ENCODE measurements at places on chromosomes 16 and 17.
A peak's percentile ranks its signal among the peaks of the same experiment; 100 is the strongest.

DNA sequence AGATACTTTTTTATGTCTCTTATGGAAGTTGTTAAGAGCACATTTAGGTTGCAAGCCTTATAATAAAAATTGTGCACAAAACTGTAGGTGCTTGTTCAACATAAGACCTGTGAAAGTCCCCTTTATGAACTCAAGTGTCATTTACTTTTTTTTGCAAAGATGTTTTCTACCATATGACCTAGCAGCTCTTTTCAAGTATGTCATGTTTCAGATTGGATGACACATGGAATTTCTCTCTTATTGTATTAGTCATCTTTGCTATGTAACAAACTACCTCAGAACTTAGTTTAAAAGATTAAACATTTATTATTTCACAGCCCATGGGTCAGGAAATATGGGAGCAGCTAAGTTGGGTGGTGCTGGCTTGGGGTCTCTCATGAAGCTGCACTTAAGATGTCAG lies 57.9 kb downstream of the PHKB start:
- no peak for DNase-seq

DNA sequence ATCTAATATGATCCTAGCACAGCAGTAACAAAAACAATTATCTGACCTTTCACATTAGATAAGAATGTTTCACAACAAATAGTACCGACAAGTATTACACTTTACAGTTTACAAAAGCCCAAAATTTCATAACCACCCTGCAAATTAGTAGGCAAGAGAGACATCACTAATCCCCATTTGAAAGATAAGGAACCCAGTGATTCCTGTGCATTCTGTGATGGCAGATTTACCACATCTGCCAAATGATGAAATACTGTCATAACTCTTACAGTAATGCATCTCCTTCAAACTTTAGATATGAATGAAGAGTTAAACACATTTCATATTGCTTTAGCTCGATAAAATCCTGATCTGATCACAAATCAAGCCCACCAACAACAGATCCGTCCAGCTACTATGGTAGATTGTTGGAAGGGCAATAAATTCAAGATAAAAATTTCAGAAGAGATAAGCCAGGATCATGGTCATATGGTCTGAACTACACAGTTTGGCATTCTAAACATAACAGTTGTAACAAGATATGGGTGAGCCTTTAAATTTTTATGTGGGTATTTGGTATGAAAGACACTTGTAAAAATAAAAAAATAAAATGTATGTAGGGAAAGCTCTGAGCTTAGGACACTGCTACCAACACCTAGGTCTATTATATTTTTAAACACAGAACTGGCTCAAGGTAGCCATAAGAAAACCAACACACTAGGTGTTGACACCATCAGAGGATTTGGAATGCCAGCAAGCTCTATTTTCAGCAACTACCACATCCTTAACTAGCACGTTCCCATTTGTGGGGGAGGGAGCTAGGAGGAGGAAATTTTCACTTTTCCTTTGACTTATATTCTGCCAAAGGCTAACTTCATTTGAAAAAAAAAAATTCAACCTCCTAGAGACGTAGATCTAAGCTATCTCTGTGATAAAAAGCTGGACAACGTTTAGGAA lies 9.3 kb downstream of the YWHAE start:
- DNase-seq = no peak

GRCh38 chr17:45425125-45425983 lies 7.3 kb downstream of the ARHGAP27 start:
- DNase-seq = peak; percentile 50

- DNase-seq = no peak
Observed at GRCh38 chr16:23689442-23690187, 10.9 kb downstream of the PLK1 start.

DNA sequence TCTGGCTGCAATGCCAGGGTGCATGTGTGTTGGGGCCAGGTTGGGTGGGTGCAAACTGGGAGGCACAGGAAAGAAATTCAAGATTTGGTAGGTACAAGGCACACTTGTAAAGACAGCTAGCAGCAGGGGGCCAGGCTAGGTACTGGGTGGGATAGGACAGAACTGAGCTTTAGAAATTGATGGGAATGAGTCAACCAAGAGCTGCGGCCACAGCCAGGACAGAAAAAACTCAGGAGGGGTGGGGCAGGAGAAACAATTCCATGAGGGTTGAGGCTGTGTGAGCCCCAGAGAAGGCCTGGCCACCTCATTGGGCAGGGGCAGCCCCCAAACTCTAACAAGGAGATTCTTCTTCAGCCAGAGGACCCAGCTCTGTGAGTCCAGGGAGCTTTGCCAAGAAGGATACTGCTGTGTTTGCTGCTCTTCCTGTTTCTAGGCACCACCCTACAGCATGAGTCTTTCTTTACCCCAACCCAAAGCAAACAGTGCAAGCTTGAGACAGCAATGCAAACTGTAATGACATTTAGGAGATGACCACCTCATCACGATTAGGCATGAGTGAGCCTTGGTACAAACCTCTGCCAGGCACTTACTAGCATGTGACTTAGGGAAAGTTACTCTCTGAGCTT lies 21.3 kb upstream of the CCDC182 start:
- DNase-seq = no peak

DNA sequence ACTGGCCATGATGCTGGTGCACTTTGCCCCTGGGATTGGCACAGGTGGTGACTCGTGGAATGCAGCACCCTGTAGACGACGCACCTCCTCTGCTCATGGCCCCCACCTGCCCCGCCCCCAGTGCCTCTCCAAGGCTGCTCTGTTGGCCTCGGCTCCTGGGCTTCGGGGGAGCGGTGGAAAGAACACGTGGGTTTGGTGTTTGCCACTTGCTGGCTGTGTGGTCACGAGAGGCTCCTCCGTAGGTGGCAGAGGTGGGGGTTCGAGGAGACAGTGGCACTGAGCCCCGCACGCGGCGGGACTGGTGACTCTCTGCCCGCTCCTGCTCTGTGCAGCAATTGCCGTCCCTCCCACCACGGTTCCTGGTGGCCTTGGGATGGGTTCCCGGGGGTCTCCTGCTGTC lies 82.8 kb upstream of the ZNF750 start:
- no peak for DNase-seq

DNA sequence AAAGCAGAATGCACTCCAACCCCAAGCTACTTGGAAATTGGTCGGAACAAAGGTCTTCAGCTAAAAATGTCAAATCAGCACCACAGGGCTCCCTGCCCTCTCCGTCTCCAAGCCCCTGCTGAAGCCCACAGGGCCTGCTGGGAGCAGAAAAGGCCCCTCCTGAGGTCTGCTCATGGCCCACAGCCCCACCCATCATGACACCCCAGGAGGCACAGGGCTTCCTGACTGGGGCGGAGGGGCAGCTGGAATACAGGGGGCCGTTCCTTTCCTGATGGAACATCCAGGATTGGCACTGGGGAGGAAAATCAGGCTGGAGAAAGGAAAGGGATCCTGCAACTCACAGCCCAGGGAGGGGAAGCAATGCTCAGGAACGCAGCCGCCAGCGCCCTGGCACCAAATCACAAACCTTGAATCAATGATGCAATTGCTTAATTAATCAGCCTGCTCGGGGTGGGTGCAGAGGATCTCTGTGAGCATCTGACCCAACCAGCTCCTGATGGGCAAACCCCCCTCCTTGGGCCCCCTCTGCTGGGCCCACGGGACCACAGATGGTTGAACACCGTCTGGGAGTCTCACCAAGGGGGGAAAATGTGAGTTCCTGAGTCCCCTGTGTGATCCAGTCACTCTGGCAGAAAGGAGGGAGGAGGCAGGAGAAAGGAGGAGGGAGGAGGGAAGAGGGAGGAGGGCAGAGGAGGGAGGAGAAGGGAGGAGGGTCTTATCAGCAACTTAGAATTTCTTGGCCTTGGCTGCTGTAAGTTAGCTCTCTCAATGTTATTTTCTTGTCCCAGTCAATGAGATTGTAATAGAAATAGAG lies 155.5 kb downstream of the ZNF423 start:
- no peak for DNase-seq

DNA sequence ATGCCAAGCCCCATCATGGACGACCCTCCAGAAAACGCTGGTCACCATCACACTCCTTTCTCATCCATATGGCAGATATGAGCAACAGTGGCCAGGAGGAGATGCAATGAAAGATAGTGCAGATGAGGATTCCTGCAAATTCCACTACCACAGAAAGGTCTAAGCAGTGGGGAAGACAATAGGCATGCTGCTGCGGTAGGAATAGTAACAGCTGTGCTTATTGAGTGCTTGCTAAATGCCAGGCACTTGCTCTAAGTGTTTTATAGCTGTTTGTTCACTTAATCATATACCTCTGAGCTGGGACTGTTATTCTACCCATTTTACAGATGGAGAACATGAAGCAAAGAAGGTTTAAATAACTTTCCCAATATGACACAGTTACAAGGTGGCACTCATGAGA lies 46.6 kb upstream of the AKAP1 start:
- DNase-seq = no peak

- DNase-seq = peak; percentile 38
Observed at GRCh38 chr17:67056746-67057490, 12.6 kb downstream of the CACNG1 start.

- DNase-seq = no peak
Observed at GRCh38 chr17:4522661-4523060, 24.0 kb downstream of the SPNS2 start.

- no peak for DNase-seq
Observed at GRCh38 chr16:78196502-78196901, 97.0 kb downstream of the WWOX start.

All from activated CD8-positive, alpha-beta memory T cell treated with anti-CD3 and anti-CD28 coated beads for 24 hours (primary cell).